ENCODE measurements at places on chromosomes 3 and 15.

DNA sequence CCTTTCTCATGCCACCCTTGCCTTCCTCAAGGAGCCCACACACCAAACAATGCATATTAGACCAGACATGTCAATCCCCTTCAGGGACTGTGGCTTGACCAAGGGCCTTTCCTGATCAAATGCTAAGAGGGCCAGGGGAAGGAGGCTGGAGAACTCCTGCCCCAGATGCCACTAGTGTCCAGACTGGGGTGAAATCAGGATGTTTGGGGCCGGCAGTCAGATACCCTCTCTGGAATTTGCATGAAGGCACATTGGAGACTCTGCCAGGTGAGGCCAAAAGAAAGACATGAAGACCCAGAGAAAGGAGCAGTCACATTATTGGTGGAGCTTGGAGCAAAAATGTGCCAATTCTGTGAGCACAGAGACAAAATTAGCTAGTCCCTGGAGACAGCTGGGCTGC lies 154.1 kb downstream of the TLE3 start:
- no peak for DNase-seq

DNA sequence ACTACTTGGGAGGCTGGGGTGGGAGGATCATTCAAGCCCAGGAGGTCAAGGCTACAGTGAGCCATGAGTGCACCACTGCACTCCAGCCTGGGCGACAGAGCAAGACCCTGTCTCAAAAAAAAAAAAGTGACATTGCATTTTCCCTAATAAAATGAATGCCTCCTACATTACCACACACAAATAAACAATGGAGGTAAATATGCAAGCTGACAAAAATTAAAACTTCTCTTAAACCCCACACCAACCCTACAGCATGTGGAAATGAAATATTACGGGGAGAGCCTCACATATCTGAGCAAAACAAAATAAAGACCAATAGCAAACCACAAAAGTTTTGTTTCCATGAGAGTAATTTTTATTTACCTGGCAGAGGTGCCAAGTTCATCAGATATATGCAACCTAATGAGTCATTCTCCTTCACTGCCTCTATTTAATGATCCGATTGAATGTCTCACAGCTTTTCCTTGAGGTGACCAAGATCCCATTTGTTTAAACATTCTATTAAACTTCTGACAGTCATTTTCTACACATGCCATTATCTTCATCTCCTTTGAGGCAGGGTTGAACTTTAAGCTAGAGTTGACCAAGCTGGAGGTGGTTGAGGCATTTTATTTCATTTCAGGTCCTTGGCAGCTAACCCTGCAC lies 9.4 kb upstream of the CAV3 start:
- DNase-seq, result no peak

DNA sequence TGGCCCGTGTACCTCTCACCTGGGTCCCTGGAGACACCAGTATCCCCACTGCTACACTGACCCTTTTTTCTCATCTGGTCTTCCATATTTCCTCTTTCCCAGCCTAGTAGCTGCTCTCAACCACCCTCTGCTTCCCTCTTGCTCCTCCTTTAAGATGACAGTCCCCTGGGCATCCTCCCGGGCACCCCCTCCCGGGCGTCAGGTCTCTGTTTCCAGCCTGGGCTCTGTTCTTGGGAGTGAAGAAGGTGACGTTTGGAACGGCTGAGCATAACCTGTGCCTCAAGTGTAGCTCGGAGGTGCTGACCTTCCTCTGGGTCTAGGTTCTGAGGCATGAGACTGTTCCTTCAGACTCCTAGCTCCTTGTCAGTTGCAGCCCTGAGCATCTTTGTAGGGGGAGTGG lies 101.2 kb downstream of the VGLL4 start:
- no peak for DNase-seq

DNA sequence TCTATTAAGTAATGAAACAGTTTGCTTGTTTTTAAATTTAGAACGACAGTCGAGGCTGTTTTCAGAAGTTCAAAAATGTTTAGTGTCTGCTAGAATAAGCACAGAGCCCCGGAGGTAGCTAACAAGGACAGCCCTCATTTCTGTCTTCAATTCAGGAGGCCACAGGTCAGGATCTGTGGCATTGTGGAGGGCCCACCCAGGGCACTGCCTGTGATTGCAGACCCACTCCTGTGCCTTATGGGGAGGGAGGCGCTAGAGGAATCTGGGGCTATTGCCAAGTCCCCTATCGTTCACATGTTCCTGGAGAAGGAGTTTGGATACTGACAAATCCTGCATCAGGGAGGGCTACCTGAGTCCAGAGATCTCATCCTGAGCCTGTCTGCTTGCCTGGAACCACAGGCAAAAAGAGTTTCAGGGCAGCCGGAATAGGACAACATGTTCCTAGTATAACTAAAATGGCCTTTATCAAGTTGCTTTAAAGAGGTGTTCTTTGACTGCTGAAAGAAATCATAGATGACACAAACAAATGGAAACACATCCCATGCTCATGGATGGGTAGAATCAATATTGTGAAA lies 141.5 kb upstream of the ROPN1 start:
- DNase-seq, result no peak

GRCh38 chr15:58929891-58930416 lies 3.5 kb downstream of the SLTM start:
- DNase-seq, result no peak

GRCh38 chr3:66303491-66303901 lies 82.7 kb downstream of the SLC25A26 start:
- DNase-seq, result no peak

GRCh38 chr15:56886363-56886931 lies 32.0 kb upstream of the TCF12 start:
- DNase-seq, result no peak

DNA sequence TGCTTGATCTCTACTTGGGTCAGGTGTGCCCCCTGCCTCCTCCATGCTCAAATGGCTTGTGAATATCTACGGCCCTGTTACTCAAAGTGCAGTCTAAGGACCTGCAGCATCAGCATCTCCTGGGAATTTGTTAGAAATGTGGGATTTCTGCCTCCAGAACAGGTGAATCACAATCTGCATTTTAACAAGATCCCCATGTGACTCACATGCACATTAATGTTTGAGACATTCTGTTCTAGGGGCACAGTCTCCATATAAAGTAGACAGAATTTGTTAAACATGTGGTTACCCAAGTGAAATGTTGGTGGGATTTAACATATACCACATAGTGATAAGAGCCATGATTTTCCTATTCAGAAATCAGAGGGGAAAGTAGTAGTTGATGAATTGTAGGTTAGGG lies 256.2 kb downstream of the NR1D2 start:
- no peak for DNase-seq

GRCh38 chr15:23645371-23646164 lies 2.1 kb downstream of the MAGEL2 start:
- DNase-seq, result no peak

DNA sequence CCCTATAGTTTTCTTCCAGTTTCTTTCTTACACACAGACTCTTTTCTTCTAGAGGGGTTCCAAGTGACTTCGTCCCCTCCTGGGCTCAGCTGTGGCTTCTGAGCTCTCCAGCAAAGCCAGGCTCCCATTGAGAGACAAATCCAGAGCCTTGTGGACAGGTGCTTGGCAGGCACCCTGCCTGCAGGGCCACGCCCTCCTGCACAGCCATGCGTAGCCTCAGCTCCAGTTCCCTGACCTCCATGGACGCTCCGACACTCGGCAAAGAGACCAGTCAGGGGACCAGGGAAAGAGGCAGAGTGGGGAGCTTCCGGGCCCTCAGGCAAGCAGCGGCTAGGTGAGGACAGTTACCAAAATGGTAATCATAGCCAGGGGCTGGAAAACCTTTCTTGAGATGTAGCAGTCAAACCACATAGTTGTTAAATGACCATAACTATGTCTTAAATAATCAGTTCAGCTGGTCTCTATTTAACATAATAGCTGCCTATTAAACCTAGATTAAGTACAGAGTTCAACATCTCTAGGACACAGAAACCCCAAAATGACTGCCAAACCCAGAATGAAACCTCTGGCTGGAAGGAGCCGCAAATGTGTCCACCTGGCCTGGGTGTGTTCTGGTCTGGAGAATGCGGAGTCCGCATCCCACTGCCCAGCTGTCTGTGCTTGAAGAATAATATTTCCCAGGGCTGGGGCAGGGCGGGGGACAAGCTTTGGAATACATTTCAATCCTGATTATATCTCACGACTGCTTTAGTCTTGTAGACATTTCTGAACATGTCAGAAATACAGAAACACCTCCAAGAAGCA lies 69.3 kb upstream of the RGMA start:
- DNase-seq, result no peak

DNA sequence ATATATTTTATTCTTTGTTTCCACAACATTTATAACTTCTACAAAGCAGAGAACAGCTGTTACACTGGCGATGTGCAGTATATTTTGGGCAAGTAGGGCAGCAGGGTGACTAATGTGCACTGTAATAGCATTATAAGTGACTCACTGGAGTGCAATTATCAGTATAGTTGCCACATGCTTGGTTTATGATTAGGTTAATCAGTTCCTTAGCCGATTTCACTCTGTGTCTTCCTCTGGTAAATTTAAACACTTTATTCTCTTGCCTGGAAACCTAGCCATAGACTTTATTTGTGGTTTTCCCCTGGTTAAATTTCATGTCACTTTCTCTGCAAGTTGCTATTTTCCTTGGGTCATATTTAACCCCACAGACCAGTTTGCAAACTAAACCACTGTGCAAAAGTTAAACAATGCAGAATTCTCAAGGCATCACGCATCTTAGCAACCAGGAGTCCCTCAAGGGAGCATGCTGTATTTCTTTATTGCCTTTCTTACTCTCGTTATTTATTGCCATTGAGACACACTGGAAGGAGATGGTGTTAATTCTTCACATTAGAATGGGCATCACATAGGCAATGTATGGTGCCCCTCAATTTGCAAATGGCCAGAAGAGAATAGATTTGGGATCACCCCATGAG lies 690.2 kb upstream of the DPPA4 start:
- DNase-seq, result no peak

DNA sequence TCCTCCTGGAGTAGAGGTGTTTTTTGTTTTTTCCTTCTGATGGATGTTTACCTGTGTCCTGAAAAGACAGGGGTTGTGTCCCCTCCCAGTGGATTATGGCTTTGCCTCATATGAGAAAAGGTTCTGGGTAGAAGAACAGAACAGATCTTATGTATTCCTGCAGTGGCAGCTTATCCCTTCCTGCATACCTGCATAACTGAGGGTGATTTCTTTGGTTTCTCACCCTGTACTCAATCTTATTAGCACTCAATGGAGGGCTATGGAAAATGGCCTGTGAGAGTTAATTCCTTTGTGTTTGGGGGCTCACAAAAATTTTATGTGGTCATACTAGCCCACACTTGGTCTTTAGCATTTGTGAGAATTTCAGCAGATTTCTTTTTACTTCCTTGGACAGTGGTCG lies 482.0 kb upstream of the ONECUT1 start:
- DNase-seq, result no peak

DNA sequence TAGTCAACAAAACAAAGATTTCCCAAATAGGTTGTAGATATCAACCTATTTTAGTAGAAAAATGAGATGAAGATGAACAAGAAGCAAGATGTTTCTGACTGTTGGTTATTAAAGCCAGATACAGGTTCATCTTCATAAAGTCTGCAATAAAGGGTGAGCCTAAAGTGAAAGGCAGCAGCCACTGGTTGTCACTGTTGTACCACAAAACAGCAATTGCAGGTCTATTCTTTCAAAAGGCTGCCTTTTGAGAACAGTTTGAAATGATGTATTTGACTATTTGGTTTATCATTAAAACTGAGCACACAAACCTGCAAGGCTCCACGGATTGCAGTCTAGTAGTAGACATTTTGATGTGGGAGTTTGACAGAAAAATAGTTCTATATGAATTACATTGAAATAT lies 543.4 kb downstream of the GBE1 start:
- no peak for DNase-seq

- DNase-seq, result no peak
Measured at GRCh38 chr3:106185949-106186348, 317.1 kb upstream of the CBLB start.

DNA sequence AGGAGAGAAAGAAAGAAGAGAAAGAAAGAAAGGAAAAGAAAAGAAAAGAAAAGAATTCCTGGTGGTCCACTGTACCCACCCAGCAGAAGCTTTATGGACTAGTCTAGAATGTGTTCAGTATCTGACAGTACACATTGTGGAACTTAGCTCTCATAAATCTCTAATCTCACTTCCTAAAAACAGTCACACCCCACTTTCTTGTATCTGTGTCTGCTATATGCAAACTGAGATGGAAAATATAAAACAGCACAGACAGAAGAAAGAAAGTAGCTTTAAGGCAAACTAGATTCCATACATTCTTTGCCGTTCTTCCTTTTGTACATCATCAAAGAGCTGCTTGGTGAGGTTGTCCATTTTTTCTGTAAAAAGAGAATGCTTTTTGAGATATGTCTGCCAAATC lies 41.1 kb upstream of the GNB5 start:
- no peak for DNase-seq

- no peak for DNase-seq
Measured at GRCh38 chr3:28746990-28747389, 398.4 kb upstream of the AZI2 start.

DNA sequence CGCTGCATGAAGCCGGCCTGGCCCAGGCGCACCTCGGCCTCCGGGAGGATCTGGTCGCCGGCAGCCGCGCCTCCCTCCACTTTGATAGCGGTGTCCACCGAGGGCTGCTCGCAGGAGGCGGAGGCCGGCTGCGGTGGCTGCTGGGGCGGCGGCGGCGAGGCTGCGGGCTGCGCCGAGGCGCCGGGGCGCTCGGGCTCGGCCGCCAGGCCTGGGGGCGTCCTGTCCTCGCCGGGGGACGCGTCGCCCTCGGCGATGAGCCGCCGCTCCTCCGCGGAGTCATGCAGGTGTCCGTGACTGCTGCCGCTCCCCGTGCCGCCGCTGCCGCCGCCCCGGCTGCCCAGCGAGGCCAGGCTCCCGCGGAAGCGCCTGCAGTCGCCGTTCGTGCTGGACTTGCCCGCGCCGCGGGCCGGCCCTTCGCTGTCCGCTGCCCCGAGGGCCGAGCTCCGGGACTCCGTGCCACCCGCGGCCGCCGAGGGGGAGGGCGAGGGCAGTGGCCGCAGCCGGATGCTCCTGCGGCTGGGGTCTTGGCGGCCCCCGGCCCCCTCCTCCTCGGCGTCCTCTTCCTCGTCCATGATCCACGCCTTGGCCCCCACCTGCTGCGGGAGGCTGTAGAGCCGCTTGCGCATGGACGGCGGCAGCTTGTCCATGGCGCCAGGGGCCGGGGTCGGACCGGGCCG lies 996 bp downstream of the HCN4 start:
- no peak for DNase-seq

DNA sequence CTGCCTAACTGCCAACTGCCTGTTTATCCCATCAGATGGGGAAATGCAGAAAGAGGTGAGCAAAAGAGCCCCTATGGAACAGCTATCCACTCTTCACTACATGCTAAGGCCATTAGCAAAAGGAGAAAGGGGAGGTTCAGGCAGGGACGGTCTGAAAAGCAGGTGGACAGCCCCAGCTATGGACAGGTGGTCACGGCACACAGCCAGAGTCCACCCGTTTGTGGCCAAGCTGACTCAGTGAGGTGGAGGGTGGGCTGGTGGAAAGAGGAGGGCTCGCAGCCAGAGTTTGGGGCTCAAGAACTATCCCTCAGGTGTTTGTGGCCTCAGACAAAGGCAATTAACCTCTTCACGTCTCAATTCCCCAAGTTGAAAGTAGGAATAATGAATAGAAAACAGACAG lies 148.9 kb upstream of the UBE2E1 start:
- DNase-seq, result no peak

- no peak for DNase-seq
Measured at GRCh38 chr3:114566162-114566755, 272.4 kb downstream of the TIGIT start.

GRCh38 chr3:190305406-190305805 lies 16.8 kb downstream of the CLDN1 start:
- no peak for DNase-seq

- DNase-seq, result no peak
Measured at GRCh38 chr15:88661041-88661700, 22.4 kb downstream of the ISG20 start.

- DNase-seq, result no peak
Measured at GRCh38 chr3:10928407-10928960, 64.1 kb upstream of the SLC6A1 start.
